CMK (cell line): ENCODE measurements at places on chromosomes 16 and 17.

GRCh38 chr16:67350324-67350723 lies 23.7 kb downstream of the LRRC36 start:
- DNase-seq: no peak

GRCh38 chr16:81263470-81264220 lies 25.2 kb downstream of the BCO1 start:
- DNase-seq: no peak

DNA sequence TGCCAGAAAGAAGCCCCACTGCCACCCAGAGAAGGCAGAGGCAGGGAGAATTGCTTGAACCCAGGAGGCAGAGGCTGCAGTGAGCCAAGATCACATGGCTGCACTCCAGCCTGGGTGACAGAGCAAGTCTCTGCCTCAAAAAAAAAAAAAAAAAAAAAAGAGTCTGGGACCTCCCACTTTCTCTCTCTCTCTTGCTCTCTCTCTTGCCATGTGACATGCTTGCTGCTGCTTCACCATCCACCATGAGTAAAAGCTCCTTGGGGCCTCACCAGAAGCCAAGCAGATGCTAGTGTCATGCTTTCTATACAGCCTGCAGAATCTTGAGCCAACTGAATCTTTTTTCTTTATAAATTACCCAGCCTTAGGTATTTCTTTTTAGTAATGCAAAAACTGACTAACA lies 21.5 kb upstream of the SRSF1 start:
- no peak for DNase-seq

DNA sequence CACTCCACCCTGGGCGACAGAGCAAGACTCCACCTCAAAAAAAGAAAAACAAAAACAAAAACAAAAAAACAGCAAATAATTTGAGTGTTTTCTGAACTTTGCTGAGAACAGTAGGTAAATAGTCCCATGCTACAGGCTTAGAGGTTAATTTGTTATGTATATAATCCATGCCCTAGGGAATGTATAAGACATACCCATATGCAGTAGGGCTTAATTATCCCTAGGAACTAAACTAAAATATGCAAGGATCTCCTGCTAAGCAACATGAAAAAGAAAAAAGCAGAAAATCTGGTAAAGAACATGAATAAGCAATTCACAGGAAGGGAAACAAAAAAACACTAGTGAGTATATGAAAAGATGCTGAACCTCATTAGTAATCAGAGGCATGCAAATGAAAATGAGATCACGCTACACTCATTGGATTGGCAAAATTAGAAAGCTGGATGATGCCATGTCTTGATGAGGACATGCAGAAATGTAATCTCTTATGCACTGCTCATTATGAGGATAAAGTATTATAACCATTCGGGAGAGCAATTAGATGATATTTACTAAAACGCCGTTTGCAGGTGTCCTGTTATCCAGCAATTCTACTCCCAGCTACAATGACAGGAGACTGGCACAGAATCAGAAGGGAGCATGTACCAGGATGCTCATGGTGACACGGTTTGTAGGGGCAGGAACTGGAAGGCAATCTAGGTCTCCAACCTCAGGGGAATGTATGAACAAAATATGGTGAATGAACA lies 5.6 kb downstream of the KCTD13 start:
- DNase-seq: no peak

DNA sequence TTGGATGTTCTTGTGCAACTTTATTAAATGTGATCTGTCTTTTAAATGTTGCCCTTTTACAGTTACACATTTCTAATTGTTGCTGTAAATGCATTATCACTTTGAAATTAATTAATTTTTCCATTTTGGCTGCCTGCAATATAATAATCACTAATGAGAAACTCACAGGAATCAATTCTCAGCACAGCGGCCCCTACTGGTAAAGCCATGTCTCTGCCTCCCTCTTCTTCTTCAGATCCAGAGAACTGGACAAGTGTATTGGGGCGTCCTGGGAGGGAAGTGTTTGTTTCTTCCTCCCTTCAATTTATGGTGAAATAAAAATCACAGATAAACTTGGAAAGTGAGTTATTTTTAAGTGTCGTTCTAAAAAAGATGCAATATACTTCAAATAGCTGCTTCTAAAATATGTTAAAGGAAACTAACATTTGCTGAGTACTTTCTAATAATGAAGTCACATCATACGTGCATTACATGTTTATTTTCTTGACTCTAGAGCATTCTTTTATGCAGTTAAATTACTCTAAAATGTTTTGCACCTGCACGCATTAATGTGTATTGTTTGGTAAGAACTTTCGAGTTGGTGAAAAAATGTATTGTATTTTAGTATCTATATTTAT lies 338.0 kb downstream of the WWOX start:
- no peak for DNase-seq

- DNase-seq: no peak
These were observed 46.7 kb downstream of the WSB1 start for GRCh38 chr17:27340575-27340974.

- no peak for DNase-seq
These were observed 37.0 kb downstream of the PITPNC1 start for GRCh38 chr17:67414130-67414529.

DNA sequence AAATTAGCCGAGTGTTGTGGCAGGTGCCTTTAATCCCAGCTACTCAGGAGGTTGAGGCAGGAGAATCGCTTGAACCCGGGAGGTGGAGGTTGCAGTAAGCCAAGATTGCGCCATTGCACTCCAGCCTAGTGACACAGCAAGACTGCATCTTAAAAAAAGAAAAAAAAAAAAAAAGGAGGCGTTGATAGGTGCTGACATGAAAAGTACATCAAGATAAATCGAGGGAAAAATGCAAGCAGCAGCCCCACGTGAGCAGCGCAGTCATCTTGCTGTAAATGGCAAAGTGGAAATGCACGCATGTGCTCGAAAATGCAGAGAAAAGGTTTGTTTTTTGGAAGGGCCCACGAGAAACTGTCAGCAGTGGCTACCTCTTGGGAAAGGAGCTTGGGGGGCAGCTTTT lies 20.9 kb downstream of the MXRA7 start:
- no peak for DNase-seq

DNA sequence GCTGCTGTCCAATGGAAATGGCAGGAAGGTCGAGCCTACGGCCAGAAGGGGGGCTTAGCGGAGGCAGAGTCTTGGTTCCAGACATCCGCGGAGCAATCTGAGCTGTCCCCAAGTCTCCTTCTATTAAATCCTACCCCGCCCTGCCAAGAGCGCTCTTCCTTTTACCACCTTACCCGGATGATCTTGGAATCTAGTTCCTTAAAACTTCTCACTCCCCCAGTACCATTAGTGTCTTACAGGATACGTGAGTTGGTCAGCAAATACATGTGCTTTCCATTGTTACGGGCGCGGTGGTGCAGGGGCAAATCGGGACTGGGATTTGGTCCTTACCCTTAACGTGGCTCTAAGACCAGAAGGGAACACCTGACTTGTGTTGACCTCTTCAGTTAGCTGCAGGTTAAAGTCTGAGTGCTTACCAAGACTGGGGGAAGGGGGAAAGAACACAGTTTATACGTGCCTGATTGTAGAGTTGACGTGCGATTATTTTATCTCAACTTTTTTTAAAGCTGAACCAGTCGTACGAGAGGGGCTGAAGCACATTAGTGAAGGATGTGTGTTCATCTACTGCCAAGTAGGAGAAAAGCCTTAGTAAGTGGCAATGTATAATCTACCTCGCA lies 495 bp downstream of the TXNDC17 start:
- no peak for DNase-seq
